ENCODE measurements at places on chromosomes 5 and 9.

- no peak for DNase-seq
Observed at GRCh38 chr9:127664678-127665507, 41.9 kb upstream of the CFAP157 start.

GRCh38 chr5:138790684-138791083 lies 37.5 kb downstream of the CTNNA1 start:
- DNase-seq = no peak

DNA sequence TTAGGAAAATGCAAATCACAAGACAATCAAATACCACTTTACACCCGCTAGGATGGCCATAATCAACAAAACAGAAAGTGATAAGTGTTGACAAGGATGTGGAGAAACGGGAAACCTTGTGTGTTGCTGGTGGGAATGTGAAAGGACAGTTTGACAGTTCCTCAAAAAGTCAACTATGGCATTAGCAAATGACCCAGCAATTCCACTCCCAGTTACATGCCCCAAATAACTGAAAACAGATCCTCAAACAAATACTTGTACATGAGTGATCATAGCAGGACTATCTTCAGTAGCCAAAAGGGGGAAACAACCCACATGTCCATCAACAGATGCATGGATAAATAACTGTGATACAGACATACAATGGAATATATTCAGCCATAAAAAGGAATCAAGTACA lies 21.2 kb downstream of the RASGEF1C start:
- no peak for DNase-seq

DNA sequence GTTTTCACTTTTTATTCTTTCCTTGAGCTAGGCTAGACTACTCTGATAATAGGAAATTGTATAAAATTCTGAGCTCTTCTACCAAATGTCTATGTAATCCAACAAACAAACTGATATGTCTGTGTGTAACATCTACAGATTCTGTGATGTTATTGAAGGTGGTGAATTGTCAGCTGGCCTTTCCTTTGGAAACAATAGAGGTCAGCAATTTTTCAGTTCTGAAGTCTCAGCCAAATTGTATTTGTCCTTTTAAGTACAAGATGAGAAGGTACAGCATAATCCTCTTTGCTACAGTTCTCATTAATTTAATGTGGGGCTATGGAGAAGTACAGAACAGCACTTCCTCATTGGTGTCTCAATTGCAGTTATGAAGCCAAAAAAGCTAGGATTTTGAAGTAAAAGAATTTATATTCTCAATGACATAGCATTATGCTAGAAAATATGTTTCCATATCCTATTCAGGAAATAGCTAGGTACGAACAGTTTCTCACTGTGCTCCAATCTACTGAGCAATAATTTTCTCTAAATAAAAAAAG lies 198.0 kb downstream of the HINT1 start:
- DNase-seq = no peak

GRCh38 chr5:154346427-154346826 lies 99.4 kb upstream of the SAP30L start:
- DNase-seq = no peak

- DNase-seq = no peak
Observed at GRCh38 chr9:79312686-79313421, 258.9 kb upstream of the TLE4 start.

DNA sequence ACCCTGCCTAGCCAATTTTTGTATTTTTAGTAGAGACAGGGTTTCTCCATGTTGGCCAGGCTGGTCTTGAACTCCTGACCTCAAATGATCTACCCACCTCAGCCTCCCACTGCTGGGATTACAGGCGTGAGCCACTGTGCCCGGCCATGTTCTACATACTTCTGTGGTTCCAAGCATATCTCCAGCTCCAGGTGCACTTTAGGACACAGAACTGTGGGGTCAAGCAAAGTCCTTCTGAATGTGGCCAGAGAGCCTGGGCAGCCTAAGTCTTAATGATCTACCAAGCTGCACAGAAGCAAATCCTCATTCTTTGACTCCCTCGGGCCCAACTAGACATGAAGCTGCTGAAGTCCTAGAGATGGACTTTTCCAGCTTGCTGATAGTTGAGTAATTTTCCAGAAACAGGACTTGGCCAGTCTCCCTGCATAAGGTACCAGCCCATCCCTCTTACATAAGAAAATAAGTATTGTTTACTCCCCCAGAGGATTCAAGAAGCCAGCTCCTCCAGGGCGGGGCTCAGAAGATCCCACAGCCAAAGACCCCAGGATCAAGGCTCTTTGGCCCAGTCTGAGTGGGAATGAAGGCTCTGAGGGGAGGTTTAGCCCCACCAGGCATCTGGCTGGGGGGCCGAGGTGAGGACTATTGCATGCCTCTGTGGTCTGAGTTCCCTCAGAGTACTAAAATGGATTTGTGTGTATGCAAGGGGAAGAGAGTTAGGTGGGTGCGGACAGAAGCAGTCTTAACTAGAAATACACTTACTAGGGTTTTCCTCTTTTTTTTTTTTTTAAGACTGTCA lies 8.7 kb downstream of the CLTB start:
- DNase-seq = no peak

DNA sequence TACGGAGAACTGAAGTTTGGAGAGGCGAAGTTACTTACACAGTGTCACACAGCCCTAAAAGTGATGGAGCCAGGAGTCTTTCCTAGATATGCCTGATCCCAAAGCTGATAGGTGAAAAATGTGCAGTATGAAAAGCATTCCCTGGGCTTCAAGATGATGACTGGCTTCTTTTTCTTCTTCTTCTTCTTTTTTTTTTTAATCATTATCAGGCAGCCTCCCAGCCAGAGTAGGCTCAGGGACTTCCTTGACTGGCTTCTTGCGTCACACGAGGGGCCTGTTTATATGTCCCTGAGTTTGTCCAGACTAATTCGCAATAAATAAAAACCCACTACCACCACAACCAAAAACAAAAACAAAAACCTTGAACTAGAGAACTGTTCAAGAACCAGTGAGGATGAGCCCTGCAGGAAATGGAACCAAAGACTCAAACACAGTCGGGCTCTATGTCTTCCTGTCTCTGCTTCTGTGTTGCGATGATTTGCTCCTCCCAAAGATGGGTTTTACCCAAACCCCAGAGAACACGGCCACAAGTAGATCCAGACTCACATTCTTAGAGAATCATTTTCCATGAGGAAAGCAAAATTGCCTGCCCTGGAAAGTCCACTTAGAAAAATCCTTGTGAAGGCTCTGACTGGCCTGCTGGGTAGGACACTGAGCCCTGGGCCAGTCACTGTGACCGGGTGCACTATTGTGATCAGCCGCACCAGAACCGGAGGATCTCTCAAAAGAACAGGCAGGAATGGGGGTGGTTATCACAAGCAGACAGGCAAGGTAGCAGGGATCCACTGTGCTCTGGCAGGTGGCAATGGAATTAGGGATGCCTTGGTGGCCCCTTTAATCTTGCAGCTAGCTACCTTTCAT lies 38.0 kb upstream of the ADAM19 start:
- DNase-seq = no peak

GRCh38 chr9:13979941-13980318 lies 334.0 kb downstream of the NFIB start:
- DNase-seq = no peak

DNA sequence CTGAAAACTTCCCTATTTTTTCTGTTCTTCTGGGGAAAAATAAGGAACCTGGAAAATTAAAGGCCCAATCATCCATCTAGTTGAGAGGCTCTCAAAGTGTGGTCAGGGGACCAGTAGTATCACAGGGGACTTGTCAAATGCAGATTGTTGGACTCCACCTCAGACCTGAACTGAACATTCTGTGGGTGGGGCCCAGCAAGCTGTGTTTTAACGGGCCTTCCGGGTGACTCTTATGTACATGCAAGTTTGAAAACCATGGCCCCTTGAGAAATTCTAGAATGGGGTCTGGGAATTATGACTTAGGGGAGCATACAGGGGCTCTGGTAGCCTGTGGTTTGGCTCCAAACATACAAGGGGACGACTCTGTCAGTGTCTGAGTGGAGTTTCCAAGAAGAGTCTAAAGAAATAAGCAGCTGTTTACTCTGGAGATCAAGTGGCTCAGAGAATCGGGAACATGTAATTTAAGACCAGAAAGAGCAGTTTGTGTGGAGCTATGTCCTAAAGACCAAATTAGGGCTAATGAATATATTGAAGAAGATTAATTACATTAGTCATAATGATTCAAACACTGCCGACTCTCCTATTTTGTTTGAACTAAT lies 177.4 kb downstream of the SLC28A3 start:
- no peak for DNase-seq

GRCh38 chr5:77167063-77167462 lies 43.4 kb upstream of the PDE8B start:
- no peak for DNase-seq

GRCh38 chr5:168925160-168925559 lies 346.0 kb upstream of the PANK3 start:
- DNase-seq = no peak

DNA sequence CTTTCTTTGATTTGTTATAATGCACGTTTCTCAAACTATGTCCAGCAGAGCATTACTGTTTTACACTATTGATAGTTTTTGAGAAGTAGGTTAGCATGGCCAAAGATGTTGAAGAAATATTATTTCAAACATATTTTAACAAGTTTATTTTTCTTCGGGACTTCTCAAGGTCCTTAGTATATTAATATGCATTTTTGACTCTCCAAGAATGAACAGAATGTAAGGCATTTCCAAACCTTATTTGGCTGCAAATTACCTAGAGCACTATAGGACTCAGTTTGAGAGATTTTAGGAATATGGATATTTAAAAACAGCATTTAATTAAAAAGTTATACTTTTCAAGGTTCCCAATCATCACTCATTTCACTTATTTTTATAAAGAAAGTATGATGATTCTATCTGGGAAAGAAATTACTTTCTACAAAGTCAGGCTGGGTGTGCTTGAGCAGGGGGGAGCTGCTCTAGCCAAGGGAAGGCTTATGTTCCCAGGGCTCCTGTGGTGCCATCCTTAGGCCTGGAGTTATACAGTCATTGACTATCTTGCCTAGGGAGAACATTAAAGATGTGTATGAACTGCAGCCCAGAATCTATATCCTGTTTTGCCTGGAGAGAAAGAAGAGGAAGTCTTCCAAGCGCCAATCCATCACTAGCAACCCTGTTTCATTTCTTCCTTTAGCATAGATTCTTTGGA lies 27.6 kb upstream of the NREP start:
- no peak for DNase-seq

DNA sequence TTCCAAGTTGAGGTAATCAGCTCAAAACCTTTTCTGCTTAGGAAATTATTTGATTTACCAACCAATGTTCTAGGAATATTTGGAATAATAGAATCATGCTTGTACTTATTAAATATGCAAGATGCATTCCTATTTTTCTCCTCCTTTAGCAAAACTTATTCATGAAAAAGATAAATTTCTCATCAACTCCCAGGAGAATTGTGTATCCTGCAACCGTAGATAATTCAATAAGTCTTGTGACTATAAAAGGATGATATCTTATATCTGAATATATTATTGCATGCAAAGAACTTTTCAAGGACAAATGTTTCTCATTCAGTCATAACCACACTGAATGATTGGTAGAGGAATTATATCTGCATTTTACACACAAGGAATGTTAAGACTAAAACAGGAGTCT lies 84.9 kb upstream of the CCNG1 start:
- no peak for DNase-seq

- no peak for DNase-seq
Observed at GRCh38 chr5:78060421-78060820, 234.1 kb downstream of the AP3B1 start.

DNA sequence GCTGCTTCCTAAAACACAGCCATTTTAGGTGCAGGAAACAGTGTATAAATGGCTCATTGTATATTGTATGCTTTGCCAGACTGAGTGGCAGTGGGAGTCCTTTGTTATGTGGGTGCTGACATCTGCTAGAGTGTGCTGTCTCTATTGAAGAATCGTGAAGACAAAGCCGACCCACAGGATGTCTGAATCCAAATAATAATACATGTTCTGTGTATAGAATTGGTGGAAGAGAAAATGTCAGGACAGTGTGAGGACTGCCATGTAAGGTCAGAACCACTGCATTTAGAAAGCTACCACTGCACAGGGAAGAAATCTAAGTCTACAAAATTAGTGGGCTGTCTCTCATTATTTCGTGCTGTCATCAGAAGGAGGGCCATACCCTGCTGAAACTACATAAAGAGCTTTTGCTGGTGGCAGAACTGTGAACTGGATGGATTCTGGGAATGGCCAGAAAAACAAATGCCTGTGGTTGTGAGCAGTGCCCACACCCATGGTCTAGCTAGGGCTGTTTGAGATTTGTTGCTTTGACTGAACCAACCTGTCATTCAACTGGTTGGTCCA lies 2.5 kb downstream of the IL7R start:
- peak; percentile 16 for DNase-seq

GRCh38 chr5:134038138-134038537 lies 33.4 kb upstream of the VDAC1 start:
- no peak for DNase-seq

GRCh38 chr9:126051446-126052130 lies 275.0 kb upstream of the MVB12B start:
- no peak for DNase-seq

- no peak for DNase-seq
Observed at GRCh38 chr5:72815580-72816283, 729 bp upstream of the TNPO1 start.

- no peak for DNase-seq
Observed at GRCh38 chr9:83919111-83919510, 2.1 kb downstream of the KIF27 start.

- DNase-seq = no peak
Observed at GRCh38 chr9:106846857-106847256, 16.1 kb upstream of the ZNF462 start.

- DNase-seq = peak; percentile 77
Observed at GRCh38 chr5:149128023-149128875, 13.0 kb upstream of the ABLIM3 start.

- no peak for DNase-seq
Observed at GRCh38 chr5:148427370-148428042, 43.7 kb downstream of the FBXO38 start.

DNA sequence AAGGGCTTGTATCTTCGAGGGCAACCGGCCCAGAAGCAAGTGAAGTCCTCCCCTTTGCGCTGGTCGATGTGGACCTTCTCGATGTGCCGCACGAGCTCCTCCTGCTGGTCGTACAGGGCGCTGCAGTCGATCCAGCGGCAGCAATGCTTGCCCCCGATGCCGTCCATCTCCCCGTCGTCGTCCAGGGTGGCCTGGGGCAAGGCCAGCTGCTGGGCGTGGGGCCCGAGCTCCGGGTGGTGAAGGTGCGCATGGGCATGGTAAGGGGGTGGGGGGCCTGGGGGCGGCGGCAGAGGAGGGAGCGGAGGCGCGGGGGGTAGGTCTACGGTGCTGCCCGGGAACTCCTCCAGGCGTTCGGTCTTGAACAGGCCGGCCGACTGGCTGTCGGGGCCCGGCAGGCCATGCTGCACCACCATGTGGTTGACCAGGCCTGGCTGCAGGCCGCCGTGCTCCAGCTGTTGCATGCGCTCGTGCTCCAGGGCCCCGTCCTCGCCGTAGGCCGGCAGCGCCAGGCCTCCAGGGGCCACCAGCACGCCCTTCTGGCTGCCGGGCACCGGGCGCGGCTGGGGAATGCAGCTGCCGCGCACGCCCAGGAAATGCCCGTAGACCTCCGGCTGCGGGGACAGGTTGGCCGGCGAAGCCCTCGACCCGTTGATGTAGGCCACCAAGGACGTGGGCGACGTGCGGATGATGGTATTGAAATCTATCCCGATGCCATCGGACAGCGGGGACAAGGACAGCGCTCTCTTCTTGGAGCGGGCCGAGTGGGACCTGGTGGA lies 181.8 kb downstream of the GLIS3 start:
- DNase-seq = no peak

GRCh38 chr5:134568761-134569695 lies 43.6 kb downstream of the JADE2 start:
- DNase-seq = peak; percentile 71
